Activated T-cell treated with anti-CD3 and anti-CD28 coated beads for 1 hour (primary cell): ENCODE measurements at places on chromosomes 12 and 14.

- no peak for DNase-seq
These were observed 27.4 kb downstream of the PTPN11 start for GRCh38 chr12:112446008-112446725.

DNA sequence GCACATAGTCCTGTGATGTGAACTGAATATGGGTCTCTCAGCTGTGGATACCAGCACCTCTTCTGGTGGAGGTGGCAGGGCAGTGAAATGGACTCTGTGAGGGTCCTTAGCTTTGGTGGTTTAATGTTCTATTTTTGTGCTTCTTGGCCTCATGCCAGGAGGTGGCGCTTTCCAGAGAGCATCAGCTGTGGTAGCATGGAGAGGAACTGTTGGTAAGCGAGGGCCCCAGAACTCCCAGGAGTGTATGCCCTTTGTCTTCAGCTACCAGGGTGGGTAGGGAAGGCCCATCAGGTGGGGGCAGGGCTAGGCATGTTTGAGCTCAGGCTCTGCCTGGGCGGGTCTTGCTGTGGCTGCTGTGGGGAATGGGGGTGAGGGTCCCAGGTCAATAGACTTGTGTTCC lies 241.7 kb downstream of the AEBP2 start:
- no peak for DNase-seq

DNA sequence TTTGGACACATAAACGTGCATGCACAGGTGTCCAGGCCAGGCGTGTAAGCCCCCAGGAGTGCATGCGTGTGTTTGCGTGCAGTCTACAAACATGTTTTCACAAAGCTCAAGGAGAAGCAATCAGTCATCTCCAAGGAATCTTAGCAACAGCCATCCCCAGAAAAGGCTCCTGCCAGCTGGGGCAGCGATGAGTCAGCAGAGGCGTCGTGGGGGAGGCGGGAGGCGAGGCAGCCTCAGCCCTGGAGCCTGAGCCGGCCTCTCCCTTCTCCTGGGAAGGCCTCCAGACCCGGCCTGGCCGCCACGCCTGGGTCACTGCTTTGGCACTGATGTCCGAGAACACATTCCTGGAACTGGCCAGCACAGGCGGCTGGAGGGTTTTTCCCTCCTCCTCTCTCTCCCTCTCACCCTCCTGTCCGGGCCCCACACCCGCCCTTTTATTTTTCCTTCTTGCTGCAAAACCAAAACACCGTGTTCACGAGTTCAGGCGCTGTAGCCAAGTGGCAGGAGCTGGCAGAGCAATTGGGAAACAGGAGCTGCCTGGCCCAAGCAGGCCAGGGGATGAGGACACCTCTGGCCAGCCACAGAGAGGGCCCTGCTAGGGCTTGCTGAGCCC lies 92.7 kb downstream of the LRRC74A start:
- DNase-seq = no peak

- DNase-seq = no peak
These were observed 283.2 kb upstream of the TBX3 start for GRCh38 chr12:114967151-114967550.

GRCh38 chr12:57212701-57213057 lies 3.9 kb upstream of the NXPH4 start:
- no peak for DNase-seq

DNA sequence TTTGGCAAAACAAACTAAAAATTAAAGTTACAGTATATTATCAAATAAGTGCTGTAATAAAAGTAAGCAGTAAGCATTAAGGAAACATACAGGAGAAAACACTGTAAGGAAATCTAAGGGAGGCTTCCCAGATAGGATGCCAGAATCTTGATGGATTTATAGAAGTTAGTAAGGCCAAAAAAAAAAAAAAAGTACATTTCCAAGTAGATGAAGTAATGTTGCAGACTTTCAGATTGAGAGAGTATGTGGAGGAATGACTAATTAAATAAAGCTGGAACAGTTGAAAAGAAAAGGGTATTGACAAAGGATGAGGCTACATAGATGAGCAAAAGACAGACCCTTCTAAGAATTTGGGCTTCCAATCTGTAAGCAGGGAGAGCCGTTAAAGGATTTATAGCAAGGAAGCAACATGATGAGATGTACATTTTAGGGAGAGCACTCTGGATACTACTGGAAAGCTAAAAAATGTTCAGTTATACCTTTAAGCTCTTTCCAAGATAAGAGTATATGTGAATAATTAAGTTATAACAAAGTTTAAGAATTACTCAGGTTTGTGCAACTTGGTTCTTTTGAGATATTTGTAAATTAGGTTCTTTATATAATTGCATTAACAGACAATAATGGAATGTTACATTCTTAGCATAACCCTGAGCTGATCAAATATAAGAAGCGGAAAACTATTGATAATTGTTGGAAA lies 87.5 kb upstream of the MON2 start:
- DNase-seq = no peak

DNA sequence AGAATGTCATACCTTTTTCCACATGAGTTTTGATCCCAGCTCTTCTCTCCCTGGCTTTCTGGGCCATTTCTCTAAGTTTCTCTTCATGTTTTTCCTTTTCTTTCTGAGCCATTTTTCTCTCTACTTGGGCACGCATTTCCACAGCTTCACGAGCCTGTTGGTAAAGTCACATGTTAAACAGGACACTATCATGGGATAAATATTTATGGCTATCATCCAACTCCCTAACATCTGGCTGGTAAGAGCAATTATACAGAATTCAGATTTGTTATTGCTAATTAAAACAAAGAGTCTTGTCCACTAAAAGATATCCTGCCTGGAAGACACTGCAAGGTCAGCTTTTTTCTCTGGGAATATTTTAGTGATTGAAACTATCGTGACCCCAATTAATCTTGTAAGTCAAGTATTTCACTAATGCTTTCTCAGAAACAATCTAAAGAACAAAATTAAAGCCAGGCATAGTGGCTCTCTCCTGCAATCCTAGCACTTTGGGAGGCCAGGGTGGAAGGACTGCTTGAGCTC lies 23.1 kb downstream of the SLIRP start:
- no peak for DNase-seq

GRCh38 chr12:52060498-52061177 lies 9.1 kb upstream of the ATG101 start:
- peak; percentile 53 for DNase-seq

DNA sequence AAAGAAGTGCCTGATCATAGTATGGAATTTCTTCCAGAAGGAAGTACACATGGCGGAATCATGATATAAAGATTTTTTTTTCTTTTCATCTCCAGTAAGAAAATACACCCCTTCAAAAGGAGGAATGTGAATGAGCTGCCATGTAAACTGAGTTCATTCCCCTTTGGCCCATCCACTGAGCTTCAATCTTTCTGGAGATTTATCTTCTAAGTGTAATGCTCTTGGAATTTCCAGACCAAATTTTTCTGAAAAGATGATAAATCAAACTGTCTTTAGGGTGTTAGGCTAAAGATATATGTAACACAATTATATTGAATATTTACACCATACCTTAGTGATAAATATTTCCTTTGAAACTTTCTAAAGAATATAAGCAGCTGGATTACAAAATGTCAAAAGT lies 5.2 kb downstream of the DCN start:
- no peak for DNase-seq

GRCh38 chr12:388541-389141 lies 479 bp downstream of the KDM5A start:
- DNase-seq = no peak

- DNase-seq = no peak
These were observed 1.8 kb downstream of the ARID2 start for GRCh38 chr12:45731190-45731775.

DNA sequence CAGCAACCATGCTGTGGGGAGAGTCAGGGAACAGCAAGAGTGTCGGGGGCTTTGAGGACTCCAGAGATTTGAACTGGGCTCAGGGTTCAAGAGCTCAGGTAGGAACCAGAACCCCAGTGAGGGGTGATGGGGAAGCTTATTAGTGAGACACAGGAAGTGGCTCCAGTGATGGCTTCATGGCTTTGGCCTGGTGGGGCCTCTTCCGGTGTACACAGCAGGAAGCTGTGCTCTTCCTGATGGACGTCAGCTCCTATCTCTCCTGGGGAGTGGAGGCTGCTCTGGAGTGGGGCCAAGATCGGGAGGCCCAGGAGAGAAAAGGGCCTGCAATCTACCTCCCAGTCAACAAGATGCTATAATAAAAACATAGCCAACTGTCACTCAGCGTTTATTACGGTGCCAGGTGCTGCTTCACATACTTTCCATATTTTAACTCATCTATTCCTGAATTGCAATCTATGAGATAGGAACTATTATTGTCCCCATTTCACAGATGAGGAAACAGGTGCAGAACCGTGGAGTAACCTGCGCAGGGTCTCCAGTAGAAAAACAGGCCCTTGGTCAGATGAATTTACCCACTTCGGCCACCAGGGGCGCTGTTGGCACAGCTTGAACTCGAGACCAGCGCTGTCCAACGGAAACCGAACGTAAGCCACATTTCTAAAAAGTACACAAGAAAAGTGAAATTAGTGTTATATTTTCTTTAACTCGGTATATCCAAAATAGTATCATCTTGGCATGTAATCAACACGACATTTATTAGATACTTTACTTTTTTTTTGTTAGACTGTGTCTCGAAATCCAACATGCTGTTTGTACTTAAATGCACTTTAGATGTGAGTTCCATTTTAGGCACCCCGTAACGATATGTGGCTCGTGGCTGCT lies 63.6 kb upstream of the DLK1 start:
- peak; percentile 63 for DNase-seq

DNA sequence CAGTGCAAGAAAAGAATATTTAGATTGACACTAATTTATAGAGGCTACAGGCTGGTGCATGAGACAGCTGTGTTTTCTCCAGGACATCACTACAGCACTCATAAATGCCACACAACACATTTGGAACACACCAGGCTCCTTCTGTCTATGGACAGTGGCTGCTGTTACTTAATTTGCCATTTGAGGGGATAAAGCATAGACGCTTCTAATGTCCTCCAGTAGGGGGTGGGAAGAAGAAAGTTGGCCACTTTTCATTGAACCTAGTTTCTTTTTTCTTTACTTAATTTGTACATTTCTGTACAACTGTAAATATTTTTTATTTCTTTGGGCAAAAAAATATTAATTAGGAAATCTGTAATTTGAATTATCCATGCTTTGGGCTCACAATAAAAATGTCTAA lies 12.4 kb upstream of the RTN1 start:
- DNase-seq = no peak

GRCh38 chr12:67752226-67752732 lies 103.7 kb downstream of the DYRK2 start:
- no peak for DNase-seq

DNA sequence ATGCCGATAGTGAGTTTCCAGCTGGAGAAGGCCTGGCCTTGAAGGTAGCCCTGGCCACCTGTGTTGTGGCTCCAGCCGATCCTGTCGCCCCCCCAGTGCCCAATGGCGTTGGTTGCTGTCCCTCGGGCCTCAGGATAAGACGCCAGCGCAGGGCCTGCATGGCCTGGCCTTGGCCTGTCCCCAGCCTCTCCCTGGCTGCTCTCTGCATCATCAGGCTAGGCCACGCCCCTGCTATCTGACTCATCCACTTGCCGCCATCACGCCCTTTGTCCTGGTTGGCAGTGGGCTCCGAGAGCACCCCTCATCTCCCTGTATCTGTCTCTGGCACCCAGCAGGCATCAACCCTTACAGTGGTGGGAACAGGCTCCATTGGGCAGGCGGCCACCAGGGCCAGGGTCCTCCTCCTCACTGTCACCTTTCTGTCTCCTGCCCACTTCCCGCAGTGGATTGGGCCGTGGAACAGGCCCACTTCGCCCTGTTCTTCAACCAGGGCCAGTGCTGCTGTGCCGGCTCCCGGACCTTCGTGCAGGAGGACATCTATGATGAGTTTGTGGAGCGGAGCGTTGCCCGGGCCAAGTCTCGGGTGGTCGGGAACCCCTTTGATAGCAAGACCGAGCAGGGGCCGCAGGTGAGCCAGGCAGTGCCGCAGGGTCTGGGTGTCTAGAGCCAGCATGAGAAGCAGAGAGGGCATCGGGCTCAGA lies 25.6 kb downstream of the ALDH2 start:
- DNase-seq = no peak
